ENCODE measurements at places on chromosomes 2 and 18.

DNA sequence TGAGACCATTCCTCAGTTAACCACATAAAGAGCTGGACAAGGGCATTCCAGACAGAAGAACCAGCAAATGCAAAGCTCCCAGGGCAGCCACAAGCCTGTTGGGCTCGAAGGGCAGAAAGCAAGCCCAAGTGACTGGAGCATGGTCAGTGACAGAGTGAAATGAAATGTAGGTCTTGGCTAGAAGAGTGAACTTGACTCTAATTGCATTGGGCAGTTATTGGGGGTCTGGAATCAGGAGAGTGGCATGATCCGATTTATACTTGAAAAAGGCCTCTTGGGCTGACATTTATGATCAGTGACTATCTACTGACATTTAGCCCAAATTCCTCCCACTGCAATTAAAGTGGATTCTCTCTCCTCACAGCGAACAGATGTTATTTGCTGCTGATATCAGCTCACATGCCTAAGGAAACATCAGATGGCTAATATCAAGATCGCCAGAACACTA is 152.5 kb upstream of the KLF7 start:
- no peak for DNase-seq

- peak; percentile 27 for DNase-seq
These were observed 588.4 kb downstream of the SLC4A3 start for GRCh38 chr2:220215785-220216184.

DNA sequence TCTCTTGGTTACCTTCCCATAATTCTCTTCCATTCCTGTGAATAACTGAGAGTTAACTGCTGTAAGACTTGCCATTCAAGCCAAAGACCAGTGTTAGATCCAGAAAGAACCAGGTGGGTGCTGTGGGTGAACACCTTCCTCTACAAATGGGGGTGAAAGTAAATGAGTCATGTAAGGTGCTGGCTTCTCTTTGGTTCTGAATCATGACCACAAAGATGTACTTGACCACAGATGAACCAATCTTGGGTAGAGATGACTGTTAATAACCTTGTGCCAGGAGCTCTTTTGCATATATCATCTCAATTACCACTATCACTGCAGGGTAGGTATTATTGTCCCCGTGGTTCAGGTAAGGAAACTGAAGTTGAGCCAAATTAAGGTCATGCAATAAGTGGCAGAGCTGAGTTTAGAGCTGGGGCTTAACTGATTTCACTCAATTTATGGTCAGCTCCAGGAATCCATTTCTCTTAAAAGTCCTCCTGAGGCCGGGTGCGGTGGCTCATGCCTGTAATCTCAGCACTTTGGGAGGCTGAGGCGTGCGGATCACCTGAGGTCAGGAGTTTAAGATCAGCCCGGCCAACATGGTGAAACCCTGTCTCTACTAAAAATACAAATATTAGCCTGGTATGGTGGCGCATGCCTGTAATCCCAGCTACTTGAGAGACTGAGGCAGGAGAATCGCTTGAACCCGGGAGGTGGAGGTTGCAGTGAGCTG is 244.9 kb upstream of the CXCR4 start:
- DNase-seq = no peak

GRCh38 chr2:2187196-2187595 is 143.9 kb downstream of the MYT1L start:
- DNase-seq = no peak

DNA sequence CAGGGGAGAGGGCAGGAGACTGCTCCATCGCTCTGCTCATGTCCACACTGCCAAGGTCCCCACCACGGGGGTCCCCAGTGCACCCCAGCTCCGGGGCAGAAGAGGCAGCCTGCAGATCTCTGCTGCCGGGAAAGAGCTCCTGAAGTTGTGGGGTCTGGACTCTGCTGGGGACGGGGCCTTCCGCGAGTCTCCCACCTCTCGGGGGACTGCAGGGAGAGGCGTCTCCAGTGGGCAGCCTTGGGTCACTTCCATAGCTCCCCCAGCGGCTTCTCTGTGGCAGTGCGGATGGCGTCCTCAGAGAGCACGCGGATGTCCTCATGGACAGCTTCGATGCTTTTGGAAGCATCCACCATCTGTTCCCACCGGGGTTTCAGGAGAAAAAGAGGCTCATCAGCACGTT is 10.7 kb downstream of the DTYMK start:
- DNase-seq = no peak

- no peak for DNase-seq
These were observed 126.6 kb upstream of the PDE1A start for GRCh38 chr2:182553483-182553882.

GRCh38 chr2:215262741-215263362 is 49.0 kb upstream of the ATIC start:
- DNase-seq = no peak

- DNase-seq = no peak
These were observed 27.3 kb downstream of the DCDC2C start for GRCh38 chr2:3730646-3731045.

GRCh38 chr2:220434385-220434784 is 807.0 kb downstream of the SLC4A3 start:
- DNase-seq = no peak

- no peak for DNase-seq
These were observed 178.0 kb downstream of the DLGAP1 start for GRCh38 chr18:4276953-4277585.

DNA sequence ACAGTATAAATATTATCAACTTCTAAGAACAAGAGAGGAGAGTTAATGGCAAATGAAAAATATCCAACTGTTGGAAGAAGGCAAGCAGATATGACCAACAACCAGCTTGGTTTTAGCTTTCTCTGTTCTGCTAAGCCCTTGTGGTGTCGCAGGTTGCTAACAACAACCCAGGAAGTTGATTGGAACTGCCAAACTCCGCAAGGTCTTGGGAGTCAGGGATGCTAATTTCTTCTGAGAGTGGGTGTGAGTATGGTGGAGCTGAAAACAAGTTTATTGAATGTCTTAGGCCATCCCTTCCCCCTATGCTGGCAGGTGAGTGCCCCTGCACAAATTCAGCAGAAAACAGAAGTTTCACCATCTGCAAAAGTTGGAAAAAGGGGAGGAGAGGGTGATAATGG is 17.5 kb downstream of the BZW1 start:
- DNase-seq = no peak

All from SHP77 treated with DMSO at 0.1 percent for 48 hours (cell line).